K562 (cell line): ENCODE measurements at places on chromosomes 1 and 21. TPM values are rescaled to one million over a fixed set of nuclear protein-coding genes. Genes with fewer than 3 reads are reported as not detected.

GRCh38 chr1:166490437-166490991 lies 323.7 kb upstream of the FAM78B start:
- no peak for DNase-seq

The MATN1 gene
- polyA plus RNA-seq: 1.6 and 3.6 TPM in 2 replicates

The CYP4A22 gene
- not detected in 2 replicates for polyA plus RNA-seq

GRCh38 chr1:76023669-76024435 lies 50.7 kb upstream of the ST6GALNAC3 start:
- DNase-seq: no peak

DNA sequence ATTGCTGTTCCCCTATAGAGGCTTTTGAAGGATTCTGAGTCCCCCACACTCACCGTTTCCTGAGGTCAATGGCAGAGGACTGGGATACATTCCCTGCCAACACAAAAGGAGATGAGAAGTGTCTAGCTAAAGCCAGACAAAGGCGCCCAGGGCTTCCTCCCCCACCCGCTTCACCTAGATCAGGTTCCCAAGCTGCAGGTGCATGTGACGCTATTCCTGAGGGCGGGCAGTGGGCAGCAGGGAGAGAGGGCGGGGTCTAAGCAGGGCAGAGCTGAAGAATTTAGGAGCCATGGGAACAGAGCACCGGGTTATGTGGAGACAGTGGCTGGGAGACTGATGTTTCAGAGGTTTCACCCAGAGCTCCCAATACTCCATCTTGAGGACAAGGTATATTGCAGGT lies 6.0 kb upstream of the ARHGEF2 start:
- DNase-seq: no peak

DNA sequence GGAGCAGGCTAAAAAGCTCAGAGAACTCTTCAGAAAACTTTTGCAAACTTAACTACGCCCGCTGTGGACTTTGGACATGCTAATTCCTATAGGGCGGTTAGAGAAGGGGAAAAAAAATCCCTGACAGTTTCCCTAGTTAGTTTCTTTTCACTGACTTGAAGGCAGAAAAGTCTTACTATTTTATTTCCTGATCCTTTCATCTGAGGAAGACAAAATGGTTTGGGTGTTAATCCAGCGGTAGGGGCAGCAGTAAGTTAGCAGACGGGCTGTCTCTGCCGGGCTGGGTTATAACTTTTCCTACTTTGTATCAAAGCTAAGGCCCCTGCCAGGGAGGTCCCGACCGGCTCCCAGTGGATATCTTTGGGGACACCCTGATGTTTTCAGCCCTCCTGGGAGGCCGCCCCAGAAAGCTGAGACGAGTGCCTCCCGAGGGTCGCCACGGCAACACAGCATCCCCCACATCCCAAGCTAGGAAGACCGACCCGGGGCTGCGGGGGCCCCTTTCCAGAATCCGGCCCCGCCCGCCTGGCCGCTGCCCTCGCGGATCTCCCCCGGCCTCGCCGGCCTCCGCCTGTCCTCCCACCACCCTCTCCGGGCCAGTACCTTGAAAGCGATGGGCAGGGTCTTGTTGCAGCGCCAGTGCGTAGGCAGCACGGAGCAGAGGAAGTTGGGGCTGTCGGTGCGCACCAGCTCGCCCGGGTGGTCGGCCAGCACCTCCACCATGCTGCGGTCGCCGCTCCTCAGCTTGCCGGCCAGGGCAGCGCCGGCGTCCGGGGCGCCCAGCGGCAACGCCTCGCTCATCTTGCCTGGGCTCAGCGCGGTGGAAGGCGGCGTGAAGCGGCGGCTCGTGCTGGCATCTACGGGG lies 162.6 kb downstream of the RUNX1 start:
- DNase-seq: peak; percentile 38

DNA sequence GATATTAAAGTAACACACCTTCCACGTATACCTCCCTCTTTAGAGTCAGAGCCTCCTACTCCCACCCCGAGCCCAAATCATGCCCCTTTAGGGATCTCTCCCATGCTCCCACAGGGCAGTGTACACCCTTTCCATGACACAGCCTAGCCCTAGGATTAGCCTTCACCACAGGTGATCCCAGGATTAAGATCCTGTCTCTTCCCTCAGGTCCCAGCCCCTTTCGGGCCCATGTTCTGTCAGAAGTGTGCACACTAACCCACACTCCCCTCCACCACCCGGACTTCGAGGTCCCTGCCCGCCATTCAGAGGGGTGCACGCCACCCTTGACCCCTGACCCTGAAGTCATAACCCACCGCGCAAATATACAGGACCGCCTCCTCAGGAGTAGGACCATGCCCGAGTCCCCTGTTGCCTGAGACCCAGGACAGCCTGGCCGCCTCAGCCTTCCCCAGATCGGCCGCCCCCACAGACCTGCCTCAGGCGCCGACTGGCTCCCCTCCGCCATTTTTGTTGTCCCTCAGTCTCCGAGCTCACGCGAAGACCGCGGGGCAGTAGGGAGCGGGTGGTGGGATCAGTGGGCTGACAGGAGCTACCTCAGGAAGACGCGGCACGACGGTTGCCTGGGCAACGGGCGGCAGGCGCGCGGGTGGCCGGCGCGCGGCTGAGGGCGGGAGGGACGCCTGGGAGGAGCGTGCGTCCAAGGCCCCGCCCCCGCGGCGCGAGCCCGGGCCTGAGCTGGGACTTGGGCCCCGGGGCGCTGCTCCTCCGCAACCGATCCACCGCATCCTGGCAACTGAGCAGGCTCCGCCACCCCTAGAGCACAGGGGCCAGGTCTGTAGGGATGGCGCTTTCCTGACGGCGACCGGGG lies at the start of gene AGBL4:
Gene AGBL4, minus strand, starts transcription at position 663 of the 868 bp plus-strand sequence.
- peak; percentile 61 for DNase-seq

DNA sequence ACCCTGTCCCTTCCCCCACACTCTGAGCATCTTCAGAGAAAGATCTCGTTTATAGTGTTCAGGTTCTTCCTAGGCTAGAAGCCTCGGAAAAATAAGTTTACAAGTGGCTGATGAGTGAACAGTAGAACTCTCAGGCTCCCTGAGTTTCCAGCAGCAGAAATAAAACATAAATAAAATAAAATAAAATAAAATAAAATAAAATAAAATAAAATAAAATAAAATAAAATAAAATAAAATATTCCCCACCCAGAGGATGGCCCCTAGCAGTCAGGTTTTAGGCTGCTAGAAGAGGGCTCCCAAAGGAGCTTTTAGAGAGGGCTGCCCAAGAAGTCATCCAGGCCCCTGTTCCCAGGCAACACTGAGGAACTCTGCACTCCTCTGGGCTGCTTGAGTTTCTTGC lies 55.1 kb downstream of the KCNC4 start:
- DNase-seq: no peak

The OR2L2 gene
- not detected in 2 replicates for polyA plus RNA-seq

- no peak for DNase-seq
Observed at GRCh38 chr1:176950736-176951324, 213.7 kb downstream of the ASTN1 start.

The LYSMD1 gene
- polyA plus RNA-seq: 4.7 and 6.2 TPM in 2 replicates

DNA sequence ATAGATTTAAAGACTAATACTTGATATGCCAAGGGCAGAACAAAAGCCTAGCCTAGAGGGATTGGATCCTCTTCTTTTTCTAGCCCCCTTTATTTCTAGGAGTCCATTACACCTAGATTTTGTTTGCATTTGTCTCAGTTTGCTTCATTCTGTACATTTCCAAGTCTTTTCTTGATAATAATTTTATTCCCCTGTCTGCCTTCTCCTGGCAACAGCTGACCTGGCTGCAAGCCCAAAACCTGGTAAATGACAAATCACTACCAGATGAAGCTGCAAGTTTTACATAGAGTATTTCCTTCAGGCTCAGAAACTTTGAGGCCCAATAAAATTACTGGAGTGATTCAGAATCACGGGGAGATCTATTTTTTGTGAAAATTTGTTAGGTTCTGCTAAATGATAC lies 36.5 kb upstream of the LHX8 start:
- no peak for DNase-seq

GRCh38 chr1:217106231-217106901 lies 383.1 kb upstream of the ESRRG start:
- DNase-seq: no peak
